ENCODE measurements at places on chromosomes 7 and 10.
A peak's percentile ranks its signal among the peaks of the same experiment; 100 is the strongest.

GRCh38 chr10:71094712-71095390 is 117.5 kb upstream of the UNC5B start:
- no peak for DNase-seq

DNA sequence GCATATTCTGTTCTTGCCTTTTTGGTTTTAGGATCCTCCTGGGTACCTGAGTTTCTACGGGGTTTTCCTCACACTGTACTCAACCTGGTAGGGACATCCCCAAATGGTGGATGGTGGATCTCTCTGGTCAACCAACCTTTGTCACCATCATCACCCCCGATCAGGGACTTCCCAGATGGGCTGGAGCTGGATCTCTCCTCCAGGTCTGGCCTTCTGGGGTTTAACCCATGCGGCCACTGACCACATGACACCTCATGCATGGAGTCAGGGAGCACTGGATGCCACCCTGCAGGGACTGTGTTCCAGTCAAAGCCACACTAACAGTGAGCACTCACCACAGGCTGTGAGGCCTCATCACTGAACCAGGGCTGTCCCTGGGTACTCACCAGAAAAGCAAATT is 80.0 kb downstream of the CELF2 start:
- DNase-seq: no peak

- DNase-seq: peak; percentile 28
Observed at GRCh38 chr7:44240983-44241510, 40.3 kb downstream of the YKT6 start.

DNA sequence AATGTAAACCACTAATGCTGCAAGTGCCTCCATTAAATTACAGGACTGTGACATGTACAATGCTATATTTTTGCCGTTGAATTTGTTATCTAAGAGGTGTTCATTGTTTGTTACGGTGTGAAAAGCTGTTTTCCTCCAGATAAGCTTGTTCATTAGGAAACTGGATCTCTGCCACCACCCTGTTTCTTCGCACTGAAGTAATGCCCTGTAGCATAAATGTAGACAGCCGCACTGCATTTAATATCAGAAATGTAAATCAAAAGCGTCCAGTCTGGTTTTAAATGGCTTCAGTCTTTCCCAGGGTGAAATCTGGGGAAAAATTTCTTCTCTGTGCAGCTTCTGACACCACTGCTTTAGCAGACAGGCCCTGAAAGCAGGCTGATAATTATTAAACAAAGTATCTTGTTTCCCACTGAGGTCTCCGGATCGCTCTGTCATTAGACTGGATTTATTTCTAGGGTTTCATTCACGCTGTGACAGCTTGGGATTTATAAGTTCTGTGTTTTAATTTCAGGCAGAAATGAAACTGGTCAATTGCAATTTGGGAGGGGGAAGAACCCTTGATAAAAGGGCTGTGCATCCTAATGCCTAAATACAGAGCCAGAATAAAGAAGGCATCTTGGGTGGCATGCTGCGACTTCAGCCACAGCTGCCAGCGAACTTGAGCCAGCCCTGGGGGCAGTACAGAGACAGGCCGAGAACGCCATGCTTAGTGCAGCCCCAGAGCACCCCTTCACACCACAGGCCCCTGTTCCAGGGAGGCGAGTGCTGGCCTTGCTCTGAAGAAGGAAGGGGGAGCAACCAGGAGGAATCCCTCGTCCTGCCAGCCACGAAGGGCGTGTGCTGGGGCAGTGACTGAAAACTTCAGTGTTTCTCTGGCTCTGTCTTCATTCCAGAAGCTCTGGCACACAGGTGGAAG is 547.7 kb upstream of the GALNT17 start:
- DNase-seq: no peak

DNA sequence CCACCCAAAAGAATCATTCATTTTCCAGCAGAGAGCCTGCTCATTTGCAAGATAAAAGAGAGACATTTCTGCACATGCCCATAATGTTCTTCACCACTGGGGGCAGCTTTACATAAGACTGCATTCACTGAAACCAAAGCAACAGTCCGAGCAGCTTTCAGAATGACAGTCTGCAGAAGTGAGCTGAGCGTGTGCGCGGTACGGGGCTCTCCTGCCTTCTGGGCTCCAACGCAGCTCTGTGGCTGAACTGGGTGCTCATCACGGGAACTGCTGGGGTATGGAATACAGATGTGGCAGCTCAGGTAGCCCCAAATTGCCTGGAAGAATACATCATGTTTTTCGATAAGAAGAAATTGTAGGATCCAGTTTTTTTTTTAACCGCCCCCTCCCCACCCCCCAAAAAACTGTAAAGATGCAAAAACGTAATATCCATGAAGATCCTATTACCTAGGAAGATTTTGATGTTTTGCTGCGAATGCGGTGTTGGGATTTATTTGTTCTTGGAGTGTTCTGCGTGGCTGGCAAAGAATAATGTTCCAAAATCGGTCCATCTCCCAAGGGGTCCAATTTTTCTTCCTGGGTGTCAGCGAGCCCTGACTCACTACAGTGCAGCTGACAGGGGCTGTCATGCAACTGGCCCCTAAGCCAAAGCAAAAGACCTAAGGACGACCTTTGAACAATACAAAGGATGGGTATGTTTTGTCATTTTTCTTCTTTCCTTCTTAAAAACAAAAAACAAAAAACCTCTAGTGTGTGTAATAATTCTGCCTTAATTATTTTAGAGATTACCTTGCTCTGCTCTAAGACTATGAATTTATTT is at the start of gene LRRTM3:
TSS of gene LRRTM3 (plus strand) at position 141 of the 820 bp plus-strand sequence.
- no peak for DNase-seq

GRCh38 chr10:5945561-5946418 is 31.6 kb downstream of the IL15RA start:
- DNase-seq: no peak

DNA sequence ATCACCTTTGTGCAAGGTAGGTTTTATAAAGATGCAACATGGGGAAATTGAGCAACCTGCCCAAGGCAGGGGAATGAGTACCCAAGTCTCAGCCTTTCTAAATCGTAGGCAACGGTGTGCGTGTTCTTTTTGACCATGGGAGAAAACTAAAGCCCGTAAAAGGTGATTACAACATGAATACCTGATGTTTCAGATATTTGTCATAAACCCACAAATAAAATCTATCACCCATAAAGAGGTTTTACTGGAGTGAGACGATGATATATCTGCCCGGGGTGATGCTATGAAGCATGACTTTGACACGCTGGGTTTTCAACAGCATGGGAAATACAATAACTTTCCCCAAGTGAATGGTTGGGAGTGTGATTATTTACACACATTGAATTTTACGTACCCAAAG is 406.3 kb upstream of the KLF6 start:
- DNase-seq: no peak

DNA sequence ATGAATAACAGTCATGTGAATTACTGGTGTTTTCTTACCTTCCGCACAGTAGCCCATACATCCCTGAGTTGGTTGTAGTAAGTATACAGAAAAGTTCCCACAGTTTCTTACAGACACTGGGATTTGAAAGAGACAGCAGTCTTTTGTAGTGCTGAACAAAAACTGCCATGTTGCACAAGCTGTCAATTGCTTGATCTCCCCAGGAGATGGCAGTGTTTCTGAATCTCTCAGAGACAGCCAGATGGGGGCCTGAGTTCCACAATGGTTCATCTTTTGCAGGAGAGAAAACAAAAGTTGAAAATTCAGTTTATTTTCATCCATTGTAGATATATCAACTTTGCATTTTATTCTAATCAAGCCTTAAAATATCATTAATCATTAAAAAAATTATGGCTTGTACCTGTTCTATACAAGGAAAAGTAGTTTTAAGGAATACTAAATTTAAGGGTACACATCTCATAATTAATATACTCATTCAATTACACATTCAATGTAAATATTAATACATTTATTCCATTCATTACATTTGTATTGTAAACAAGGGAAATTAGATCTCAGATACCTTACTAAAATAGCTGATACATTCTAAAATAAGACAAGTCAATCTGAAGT is 14.5 kb downstream of the VWDE start:
- DNase-seq: no peak

- no peak for DNase-seq
Observed at GRCh38 chr7:19407270-19407669, 262.0 kb upstream of the FERD3L start.

DNA sequence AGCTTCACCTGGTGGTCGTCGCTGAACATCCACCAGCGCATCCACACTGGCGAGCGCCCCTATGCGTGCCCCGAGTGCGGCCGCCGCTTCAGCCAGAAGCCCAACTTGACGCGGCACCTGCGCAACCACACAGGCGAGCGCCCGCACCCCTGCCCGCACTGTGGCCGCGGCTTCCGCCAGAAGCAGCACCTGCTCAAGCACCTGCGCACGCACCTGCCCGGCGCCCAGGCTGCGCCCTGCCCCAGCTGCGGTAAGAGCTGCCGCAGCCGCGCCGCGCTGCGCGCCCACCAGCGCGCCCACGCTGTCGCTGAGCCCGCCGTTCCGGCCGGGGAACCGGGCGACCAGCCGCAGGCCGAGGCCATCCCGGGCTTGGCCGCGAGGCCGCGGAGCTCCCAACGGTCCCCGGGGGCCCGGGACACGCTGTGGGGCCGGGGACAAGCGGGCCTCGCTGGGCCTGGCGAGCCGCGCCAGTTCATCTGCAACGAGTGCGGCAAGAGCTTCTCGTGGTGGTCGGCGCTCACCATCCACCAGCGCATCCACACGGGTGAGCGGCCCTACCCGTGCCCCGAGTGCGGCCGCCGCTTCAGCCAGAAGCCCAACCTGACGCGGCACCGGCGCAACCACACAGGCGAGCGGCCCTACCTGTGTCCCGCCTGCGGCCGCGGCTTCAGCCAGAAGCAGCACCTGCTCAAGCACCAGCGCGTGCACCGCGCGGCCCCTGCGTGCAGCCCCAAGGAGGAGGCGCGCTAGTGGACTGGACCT is 18.4 kb downstream of the ZNF775 start:
- DNase-seq: no peak

DNA sequence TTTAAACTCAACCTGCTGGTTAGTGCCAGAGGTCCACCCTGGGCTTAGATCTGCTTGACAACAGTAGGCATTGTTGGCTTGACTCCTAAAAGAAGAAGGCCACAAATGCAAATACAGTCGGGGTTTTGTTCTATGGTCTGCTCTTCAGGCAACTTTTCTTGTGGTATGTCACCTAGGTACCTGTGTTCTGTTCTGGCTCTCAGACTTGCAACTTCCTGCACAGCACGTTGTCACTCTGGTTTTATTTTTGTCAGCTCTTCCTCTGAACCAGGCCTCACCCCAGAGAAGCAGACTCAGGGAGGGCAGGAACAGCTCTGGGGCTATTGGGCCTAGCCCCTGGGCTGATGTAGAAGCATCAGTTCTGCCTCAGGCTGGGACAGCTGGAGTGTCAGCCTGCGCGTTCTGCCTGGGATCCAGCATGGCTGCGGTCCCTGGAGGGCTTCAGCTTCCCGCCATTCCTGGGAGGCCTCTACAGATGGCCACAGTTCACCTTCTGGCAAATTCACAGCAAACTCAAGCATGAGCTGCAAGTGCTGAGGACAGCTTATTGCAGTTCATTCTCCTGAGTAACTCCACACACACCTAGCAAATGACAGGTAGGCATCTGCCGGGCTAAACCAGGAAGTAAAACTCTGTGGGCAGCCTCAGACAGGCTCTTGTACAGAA is 11.0 kb upstream of the PDCD4 start:
- DNase-seq: no peak

DNA sequence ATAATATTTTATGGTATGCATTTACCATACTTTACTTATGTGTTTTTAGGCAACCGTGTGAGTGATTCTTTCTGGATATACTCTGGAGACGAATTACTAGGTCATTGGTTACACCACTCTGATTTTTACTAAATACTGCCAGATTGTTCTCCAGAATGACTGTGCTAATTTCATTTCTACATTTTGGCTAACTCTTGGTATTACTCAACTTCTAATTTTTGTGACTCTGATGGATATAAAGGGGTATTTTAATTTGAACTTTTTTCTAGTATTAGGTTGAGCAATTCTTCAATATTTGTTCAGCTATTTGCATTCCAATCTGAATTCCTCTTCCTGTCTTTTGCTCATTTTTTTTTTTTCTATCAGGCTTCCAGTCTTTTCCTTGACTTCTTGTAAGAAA is 223.6 kb downstream of the MDFIC start:
- no peak for DNase-seq

GRCh38 chr7:134888141-134888740 is 98.1 kb upstream of the AGBL3 start:
- DNase-seq: no peak

All from activated CD8-positive, alpha-beta memory T cell treated with anti-CD3 and anti-CD28 coated beads for 48 hours (primary cell).